ENCODE measurements at places on chromosomes 4 and X. TPM values are rescaled to one million over a fixed set of nuclear protein-coding genes. Genes with fewer than 3 reads are reported as not detected.

Gene TIMP1
- 255 TPM for total RNA-seq

- DNase-seq: no peak
These were observed 47.0 kb downstream of the SPRY1 start for GRCh38 chr4:123443401-123444289.

DNA sequence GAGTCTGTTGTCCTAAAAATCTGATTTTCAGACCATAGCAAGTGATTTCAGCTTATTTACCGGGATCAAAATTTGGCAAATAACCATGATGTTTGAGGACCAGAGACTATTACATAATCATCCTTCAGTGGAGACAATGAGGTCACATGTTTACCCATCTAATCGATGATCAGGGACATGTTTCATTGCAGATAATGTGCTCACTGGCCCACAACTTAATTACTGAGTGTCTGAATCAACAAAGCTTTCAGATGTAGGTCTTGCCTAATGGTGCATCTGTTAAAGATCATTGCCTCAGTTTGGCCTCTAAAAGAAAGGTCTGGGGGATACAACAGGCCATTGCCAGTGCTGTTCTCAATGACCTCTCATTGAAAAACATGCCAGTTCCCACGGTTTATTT lies 42.8 kb upstream of the KLHL34 start:
- no peak for DNase-seq

Gene PDLIM3
- total RNA-seq: 265 TPM

DNA sequence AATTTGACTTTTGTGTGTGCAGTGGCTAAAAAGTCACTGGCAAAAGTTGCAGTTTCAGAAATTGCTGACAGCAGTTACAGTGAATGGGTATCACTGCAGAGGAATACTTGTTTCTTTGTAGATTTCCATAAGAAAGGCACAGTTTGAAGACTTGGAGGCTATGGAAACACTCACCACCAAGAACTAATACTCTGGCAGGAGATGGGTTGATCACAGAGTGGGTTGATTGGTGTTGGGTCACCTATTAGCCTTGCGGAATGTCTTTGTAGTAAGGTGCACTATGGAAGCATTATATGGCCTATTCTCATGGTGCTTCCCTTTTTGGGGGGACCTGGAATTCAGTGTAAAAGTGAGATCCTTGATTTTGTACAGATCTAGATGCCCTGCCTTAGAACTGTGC lies 502.8 kb downstream of the CFAP47 start:
- DNase-seq: no peak

Gene LONRF3
- 1.5 TPM for total RNA-seq

Gene SYTL4
- total RNA-seq: 3.5 TPM

GRCh38 chrX:41543668-41544067 lies 96.5 kb downstream of the NYX start:
- DNase-seq: no peak

- peak; percentile 81 for DNase-seq
These were observed 80.2 kb upstream of the CBLL2 start for GRCh38 chrX:22192419-22193060.

DNA sequence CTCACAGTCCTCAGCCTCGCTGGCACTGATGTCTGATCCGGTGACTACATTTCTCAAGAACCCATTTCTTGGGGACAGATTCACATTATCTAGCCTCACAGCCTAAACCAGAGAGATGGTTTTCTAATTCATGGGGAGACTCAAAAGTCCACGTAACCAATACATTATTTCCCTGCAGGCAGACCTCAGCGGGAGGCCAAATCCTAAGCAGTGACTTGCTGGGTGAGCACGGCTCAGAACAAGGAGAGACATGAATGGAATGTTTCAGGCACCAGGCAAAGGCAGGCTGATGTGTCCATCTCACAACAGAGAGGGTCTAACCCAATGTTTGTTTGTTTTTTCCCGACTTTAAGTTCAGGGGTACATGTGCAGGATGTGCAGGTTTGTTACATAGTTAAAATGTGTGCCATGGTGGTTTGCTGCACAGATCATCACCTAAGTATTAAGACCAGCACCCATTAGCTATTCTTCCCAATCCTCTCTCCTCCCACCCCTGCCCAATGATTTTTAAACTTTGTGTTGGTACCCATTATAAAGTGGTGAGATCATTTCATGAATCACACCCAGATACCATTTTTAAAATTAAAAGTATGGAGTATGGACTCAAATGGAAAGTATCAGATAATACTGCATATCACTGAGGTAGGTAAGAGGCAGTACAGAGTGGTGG lies 53.3 kb downstream of the SCD5 start:
- no peak for DNase-seq

- DNase-seq: no peak
These were observed 336.1 kb upstream of the BOD1L1 start for GRCh38 chr4:13963601-13964000.

- DNase-seq: no peak
These were observed 31.4 kb upstream of the PDLIM5 start for GRCh38 chr4:94420356-94420755.

DNA sequence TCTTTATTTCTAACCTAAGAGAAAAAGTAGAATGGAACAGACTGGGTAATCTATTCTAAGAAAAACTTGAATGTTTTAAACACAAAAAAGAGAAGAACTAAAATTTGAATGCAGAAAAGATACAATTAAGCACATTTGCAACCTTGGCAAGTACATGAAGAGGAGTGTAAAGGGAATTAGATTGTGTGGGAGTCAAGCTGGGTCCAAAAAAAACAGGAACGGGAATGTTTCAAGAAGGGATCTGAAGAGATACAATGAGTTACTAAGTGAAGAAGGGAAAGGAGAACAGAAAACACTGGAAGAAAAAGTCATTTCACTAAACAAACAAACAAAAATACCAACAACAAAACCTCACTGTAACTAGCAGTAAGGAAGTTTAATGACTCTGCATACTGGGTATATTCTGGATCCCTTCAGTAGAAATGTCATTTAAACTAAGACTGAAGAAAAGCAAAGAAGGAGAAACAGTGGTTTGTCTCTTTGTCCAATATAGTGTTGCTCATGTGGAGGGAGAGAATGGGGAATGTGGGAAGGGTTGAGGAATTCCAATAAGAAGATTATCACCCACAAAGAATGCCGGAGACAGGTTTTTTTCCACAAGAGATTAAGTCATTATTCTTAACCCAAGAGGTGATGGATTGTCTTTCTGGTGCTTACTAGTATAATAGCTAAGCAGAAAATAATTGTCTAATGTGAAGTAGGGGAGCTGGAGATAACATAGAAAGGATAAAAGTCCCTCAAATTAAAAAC lies 50.4 kb upstream of the PTPN13 start:
- no peak for DNase-seq

Gene ENPEP
- 5.3 TPM for total RNA-seq

DNA sequence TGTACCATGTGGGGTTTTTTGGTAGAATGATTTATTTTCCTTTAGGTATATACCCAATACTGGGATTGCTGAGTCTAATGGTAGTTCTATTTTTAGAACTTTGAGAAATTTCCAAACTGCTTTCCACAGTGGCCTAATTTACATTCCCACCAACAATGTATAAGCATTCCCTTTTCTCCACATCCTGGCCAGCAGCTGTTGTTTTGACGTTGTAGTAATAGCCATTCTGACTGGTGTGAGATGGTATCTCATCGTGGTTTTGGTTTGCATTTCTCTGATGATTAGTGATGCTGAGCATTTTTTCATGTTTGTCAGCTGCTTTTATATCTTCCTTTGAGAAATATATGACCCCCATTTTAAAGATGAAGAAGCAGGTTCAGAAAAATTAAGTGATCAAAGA lies 153.7 kb downstream of the CBR4 start:
- DNase-seq: no peak

Gene APLN
- total RNA-seq: 6.2 TPM

- peak; percentile 93 for DNase-seq
These were observed 618 bp downstream of the DDX3X start for GRCh38 chrX:41334363-41335197.

DNA sequence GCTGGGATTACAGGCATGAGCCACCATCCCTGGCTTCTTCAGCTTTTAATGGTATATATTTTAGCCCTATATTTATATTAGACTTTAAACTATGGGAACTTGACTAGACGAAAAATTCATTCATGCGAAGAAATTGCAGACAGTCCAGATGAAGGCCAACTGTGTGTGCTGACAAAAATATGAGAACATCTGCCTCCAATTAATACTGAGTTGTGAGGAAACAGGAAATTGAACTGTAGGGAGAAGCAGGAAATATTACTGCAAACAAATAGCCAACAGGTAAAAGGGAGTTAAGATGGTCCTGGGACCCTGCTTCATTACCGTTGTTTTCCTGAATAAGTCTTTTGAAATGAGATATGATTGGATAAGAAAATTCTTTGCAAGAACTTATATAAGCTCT lies 26.3 kb downstream of the MGARP start:
- no peak for DNase-seq

GRCh38 chr4:110510955-110511544 lies 35.1 kb downstream of the ENPEP start:
- no peak for DNase-seq

DNA sequence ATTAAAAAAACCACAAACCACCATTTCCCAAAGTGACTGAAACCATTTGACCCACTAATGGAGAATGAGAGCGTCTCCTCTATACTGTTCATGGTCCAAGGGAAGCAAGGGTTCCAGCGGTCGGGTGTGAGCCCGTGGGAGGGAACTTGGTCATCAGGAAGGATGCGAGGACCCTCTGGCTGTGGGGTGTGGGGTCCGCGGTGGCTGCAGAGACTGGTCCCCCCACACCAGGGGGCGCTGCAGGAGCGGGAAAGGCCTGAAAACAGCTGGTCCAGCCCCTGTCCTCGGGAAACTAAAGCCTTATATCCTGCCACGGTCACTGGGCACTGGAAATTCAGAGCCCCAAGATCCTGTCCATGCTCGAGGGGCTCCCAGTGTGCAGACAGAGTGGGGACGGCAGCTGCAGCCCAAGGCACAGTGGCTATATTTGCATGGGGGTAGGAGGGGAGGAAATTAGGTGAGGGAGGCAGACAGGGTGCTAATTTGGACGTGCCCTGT lies 4.3 kb downstream of the BLOC1S4 start:
- DNase-seq: peak; percentile 92

DNA sequence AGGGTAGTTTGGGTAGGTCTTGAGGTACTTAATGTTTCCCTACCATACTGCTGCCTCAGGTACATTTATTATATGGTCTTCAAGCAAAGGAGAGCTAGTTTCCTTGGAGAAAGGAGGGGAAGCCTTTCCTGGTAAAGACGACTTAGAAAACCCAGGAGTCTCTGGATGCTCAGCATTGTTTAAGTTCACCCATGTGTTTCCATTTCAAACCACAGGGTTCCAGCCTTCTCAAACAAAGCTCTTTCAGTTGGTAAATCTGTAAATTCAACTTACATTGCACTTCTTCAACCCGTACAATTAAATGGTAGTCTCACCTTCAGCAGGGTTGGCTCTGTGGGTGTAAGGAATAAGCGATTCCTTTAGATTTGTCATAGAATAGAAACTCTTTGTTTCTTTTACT lies 111.9 kb upstream of the UNC5C start:
- DNase-seq: no peak

Gene MAGEA11
- not detected for total RNA-seq

GRCh38 chr4:11427121-11427996 lies 1.3 kb downstream of the HS3ST1 start:
- no peak for DNase-seq

Gene ADH1A
- total RNA-seq: not detected

GRCh38 chr4:123651066-123651465 lies 254.5 kb downstream of the SPRY1 start:
- no peak for DNase-seq

GRCh38 chr4:122842984-122843531 lies 16.4 kb downstream of the FGF2 start:
- DNase-seq: no peak

Gene RAB9B
- 38.0 TPM for total RNA-seq

GRCh38 chrX:13144927-13145655 lies 100.7 kb upstream of the FAM9C start:
- no peak for DNase-seq

Gene MND1
- not detected for total RNA-seq

Gene MAP7D2
- total RNA-seq: 0.19 TPM

GRCh38 chr4:108851366-108851765 lies 88.5 kb upstream of the ETNPPL start:
- no peak for DNase-seq

DNA sequence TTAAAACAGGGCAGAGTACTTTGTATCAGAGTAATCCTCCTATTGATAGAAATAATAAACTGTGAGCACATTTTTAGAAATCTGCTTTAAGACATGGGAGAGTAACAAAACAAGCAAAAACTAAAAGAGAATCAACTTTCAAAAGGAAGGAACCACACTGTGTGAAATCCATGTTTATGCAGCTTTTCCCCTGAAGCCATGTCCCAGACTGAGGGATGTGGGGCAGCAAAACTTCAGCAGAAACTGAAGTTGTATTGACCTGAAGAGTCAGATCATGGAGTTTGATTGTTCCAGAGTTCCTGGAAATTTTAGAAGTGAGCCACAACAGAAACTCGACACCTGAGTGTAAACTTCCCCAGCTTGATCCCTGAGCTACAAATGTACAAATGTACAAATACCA lies 53.2 kb downstream of the COMMD8 start:
- no peak for DNase-seq

DNA sequence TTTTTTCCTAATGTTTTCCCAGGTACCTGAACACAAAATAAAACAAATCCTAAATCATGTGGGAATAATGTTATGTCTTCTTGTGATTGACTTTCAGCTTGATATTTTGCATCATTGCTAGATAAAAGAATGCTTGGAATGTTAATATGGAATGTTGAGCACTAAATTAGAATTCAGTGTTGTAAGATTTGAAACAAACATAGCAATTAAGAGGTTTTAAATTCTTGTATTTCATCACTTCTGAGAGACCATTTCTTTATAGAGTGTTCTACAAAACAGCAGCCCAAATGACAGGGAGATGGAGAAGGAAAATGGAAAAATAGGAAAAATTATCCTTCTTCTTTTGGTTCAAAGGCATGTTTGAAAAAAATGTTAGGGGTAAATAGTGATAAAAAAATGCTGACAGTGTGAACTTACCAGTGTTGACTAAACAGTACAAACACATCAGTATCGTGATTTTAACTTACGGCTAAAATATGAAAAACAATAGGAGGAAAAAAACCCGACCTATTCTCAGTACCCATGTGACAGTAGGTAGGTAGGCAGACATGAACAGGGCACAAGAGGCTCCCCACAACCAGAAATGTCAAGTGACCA lies 102.6 kb upstream of the PDE5A start:
- DNase-seq: no peak

Gene IRS4
- total RNA-seq: not detected

DNA sequence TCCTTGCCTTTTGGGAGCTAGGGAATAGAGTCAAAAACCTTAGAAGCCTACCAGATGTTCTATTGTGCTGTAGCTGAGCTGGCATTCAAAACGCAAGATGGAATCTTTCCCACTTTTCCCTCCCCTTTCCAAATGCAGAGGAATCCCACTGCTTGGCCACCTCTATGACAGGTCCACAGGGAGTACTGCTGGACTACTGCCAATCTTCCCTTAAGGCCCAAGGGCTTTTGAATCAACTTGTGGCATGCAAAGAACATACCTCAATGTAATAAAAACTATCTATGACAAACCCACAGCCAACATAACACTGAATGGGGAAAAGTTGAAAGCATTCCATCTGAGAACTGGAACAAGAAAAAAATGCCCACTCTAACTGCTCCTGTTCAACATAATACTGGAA lies 139.2 kb upstream of the AGTR2 start:
- no peak for DNase-seq

Gene MAGEA10
- total RNA-seq: not detected

Data from cardiac septum (tissue), 1 donor.